ENCODE measurements at places on chromosomes 5 and 9.
A peak's percentile ranks its signal among the peaks of the same experiment; 100 is the strongest.

DNA sequence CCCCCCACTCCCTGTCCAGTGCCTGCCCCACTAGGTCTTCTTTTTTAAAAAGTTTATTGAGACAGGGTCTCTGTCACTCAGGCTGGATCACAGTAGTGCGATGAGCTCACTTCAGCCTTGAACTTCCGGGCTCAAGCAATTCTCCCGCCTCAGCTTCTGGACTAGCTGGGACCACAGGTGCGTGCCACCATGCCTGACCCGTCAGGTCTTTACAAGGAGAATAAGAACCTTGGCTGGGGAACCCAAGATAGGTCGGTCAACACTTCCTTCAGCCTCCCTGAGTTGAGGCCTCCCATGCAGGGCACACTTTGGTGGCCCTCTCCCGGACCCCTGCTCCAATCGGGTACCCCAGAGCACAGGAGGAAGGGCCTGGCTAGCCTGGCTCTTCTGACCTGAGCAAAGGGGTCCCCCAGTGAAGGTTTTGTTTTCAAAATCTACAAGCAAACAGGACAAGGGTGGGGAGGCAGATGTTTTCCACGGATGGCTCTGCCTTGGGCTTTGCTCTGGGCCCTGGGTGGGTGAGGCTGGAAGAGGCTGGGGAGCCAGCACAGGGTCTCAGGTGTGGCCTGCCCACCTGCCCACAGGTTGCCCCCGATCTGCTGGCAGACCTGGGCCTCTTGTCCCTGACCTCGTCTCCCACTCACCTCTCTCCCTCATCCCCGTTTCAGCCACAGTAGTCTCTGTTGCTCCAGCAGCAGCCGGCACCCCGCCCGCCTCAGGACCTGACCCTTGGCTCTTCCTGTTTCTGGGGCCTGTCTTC is 108.7 kb upstream of the PHYKPL start:
- DNase-seq, result no peak

GRCh38 chr9:112664531-112664930 is 53.4 kb downstream of the INIP start:
- no peak for DNase-seq

DNA sequence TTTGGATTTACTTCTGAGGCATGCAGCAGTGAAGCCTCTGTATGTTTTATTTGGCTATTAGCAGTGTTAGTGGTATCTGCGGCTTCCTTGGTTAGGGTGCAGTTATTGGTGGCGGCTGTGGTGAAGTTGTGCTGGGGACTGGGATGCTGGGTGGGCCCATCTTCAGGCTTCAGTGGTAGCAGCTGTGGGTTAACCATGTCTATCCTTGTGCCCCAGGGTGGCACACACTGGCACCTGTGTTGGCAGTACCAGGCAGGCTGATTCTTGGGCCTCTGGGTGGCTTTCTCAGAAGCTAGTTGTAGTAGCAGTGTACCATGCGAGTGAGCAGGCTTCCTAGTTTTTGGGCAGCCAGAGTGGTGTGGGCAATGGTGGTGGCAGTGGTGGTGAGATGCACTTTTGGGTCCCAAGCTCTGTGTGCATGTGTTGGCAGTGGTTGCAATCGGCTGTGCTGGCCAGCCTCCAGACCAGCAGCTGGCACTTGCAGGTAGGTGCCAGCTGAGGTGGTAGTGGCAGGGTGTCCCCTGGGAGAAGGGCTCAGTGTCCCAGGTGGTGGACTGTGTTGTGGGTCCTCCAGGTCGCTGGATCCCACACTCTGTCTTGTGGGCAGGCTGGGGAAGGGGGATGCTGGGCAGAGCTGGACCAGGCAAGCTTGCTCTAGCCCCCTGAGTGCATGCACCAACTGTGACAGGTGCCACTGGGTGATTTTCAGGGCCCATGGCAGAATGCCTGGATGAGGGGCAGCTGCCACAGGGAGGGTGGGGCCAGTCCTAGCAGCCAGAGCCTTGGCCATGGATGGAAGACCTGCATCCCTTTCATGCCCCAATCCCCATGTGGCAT is 13.6 kb downstream of the AHRR start:
- no peak for DNase-seq

GRCh38 chr5:154755361-154756008 is at the start of gene LARP1:
Gene LARP1 (plus strand): TSS chr5:154755377. CDS start chr5:154755758, 381 bp downstream.
- DNase-seq, result peak; percentile 17

GRCh38 chr9:6917162-6917561 is 159.4 kb downstream of the KDM4C start:
- no peak for DNase-seq

- DNase-seq, result no peak
Observed at GRCh38 chr5:69050214-69050613, 43.6 kb upstream of the SLC30A5 start.

DNA sequence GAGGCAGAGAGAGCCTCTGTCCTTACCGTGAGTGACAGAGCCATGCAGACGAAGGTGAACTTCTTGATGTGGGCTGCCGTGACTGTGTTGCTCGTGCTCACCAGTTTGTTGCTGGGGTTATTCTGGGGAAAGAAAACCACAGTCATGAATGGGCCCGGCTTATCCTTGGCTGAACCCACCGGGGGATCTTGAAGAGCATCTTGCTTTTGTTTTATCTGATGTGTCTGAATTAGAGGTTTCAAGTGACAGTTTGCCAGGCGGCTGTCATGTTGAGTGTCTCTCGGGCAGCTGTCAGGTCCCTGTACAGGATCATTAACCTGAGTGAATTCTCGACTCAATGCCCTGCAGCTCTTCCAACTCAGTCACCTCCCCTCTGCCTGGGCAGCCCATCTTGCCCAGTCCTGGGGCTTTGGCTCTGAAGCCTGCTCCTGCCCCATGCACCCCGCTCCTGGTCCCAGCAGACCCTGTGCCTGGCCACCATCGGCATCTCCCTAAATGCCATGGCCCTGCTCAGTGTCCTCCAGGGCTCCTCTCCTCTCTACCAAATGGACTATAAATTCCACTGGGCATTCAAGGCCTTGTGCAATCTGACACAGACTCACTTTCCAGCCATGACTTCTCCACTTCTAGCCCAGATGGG is 77.4 kb downstream of the OTULIN start:
- no peak for DNase-seq

DNA sequence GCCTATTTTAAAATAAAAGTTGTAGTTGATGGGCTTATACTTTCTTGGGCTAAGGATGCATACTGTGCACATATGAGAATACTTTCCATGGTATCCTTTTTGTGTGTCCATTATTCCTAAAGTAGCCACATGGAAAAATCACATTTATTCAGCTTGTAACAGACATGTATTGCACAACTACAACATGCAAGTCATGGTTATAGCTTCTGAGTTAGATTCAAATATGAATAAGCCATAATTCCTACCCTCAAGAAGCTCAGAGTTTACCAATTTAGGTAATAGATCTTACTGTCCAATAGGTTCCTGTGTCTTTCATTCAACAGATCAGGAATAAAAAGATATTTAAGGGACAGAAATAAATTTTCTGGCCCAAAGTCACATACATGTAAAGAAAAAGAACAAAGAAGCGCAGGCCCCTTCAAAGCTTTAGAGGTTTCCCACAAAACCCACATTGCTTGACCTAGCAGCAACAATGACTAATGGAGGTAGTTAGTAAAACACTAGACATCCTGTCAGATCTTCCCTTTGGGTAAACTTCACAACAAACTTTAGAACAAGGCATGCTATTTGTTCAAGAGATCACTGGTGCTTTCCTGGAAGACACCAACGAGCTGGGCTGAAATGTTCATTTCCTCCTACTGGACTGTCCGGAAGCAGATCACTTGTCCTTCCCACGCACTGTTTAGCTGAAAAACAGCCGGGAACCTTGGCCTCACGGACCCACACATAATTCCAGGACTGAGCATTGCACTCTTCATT is 78.4 kb upstream of the ITGA1 start:
- DNase-seq, result no peak

GRCh38 chr9:114061830-114062474 is 16.1 kb downstream of the AMBP start:
- no peak for DNase-seq

- peak; percentile 22 for DNase-seq
Observed at GRCh38 chr5:52948418-52949076, 40.6 kb upstream of the ITGA2 start.

DNA sequence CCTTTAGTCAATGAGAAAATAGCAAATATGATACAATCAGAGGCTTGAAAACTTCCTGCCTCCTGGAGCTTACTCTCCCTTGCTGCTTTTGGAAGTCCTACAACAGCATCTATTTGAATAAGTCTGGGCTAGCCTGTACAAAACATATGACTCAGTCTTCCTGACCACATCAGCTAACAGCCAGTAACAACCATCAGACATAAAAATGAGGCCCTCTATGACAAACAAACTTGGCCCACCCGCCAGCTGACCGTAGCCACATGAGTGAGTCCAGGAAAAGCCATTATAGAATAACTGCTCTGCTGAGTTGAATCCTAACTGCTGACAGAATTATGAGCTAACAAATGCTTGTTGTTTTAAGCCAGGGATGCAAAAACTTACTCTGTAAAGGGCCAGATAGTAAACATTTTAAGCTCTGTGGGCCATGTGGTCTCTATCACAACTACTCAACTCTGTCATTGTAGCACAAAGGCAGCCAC is 347.6 kb downstream of the PTPRD start:
- DNase-seq, result no peak

DNA sequence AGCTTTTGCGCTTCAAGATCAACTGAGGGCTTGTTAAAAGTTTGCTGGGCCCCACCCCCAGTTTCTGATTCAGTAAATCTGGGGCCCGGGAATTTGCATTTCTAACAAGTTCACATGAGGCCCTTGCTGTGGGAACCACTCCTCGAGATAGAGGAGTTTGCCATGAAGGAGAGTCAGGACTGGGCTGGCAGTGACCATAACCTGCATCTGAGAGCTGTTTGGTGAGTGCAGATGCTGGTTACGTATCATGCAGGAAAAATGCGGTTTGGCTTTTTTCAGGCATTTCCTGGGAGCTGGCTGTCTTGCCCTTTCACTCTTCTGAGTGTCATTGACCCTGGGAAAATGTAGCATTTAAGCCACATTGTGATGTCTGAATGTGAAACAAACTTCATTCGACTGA is 9.4 kb upstream of the ANGPTL2 start:
- no peak for DNase-seq

DNA sequence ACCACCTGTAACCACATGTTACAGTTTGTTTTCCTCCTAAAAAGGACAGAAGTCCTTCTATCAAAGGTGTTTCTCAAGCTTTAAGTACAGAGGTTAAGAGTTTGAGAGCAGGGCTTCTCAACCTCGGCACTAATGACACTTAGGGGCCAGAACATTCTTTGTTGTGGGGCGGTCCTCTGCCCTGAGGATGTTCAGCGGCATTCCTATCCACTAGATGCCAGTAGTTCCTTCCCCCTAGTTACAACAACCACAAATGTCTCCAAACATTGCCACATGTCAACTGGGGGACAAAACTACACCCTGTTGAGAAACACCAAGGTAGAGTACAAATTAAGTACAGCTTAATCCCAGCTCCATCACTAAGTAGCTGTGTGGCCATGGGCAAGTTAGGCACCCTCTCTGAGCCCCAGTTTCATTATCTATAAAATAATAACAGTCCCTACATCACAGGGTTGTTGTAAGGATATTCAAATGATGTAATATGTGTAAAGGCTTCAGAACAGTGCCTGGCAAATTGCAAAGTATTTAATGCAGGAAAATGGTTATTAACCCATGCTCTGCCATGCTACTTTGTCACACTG is 44.6 kb downstream of the PIP5K1B start:
- no peak for DNase-seq

All from activated T-cell treated with anti-CD3 and anti-CD28 coated beads for 4 hours (primary cell).